ENCODE measurements at places on chromosomes 2 and 18.

GRCh38 chr2:206442833-206443734 lies at the start of gene ADAM23:
ADAM23 (plus strand) TSS chr2:206443532; CDS start chr2:206443867, 335 bp downstream.
- peak; percentile 8 for DNase-seq

DNA sequence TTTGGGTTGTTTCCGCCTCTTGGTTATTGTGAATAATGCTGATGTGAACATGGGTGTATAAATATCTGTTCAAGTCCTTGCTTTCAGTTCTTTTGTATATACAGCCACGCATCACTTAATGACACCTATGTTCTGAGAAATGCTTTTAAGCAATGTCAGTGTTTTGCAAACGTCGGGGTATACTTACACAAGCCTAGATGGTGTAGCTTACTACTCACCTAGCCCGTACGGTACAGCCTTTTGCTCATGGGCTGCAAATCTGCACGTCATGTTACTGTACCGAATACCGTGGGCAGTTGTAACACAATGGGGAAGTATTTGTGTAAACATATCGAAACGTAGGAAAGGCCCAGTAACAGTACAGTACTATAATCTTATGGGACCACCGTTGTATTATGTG lies 12.4 kb downstream of the RALB start:
- DNase-seq, result no peak

DNA sequence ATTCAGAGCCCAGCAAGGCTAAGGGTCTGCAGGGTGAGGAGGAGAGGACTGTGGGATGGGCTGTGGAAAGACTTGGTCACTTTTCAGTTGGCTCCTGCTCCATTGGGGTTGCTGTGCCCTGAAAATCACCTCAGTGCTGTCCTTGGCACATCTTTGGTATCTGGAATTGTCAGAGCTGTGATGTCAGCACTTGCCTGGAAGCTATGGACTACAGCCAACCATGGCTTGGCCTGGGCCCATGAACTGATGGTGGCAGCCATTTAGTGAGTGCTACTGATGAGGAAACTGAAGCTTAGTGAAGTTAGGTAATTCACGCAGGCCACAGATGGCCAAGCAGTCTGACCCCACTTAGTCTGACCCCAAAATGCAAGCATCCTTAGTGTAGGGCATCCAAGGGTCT lies 121.8 kb upstream of the SERPINE2 start:
- no peak for DNase-seq

GRCh38 chr2:65453916-65454315 lies 21.5 kb upstream of the SPRED2 start:
- DNase-seq, result no peak

GRCh38 chr18:55744206-55744605 lies 156.2 kb upstream of the TCF4 start:
- DNase-seq, result no peak

- no peak for DNase-seq
These were observed 271.7 kb downstream of the NDUFA10 start for GRCh38 chr2:239753401-239753837.

DNA sequence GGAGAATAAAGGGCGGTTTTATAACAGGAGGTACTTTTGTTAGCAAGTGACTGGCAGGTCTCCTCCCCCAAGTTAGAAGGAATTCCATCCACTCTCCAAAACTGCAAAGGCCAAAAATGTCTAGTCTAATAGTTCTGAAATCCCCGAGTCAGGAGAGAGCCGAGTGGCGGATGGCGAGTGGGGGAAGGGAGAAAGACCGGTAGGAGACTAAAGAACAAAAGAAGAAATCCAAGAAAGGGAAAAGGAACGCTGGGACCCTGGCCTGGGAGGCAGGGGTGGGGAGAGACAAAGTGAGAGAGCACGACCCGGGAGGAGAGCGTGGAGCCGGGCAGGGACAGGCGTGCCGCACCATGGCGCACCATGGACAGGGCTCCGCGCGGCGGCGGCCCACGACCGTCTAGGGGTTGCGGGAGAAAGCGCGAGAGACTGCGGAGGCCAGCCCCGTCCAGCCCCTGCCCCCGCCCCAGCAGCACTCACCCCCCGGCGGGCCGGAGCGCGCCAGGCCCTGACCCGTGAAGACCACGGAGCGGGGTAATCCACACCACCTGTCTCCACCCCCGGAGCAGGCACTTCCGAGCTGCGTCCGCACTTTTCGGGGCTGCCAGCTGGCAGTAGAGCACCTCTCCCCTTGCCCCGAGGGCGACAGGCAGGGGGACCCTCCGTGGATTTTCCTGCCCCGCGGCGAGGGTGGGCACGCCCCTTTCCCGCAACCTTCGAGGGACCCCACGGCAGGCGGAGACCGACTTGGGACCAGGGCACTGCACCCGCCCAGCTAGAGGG lies 1.6 kb downstream of the CDH2 start:
- no peak for DNase-seq

- no peak for DNase-seq
These were observed 80.2 kb downstream of the MREG start for GRCh38 chr2:215933151-215933550.

GRCh38 chr2:196653843-196654242 lies 14.3 kb downstream of the CCDC150 start:
- no peak for DNase-seq

GRCh38 chr2:144354953-144355352 lies 165.0 kb downstream of the ZEB2 start:
- DNase-seq, result no peak

GRCh38 chr2:71544919-71545571 lies 91.7 kb downstream of the DYSF start:
- DNase-seq, result no peak

- DNase-seq, result no peak
These were observed 97.2 kb downstream of the SP100 start for GRCh38 chr2:230512955-230513748.

DNA sequence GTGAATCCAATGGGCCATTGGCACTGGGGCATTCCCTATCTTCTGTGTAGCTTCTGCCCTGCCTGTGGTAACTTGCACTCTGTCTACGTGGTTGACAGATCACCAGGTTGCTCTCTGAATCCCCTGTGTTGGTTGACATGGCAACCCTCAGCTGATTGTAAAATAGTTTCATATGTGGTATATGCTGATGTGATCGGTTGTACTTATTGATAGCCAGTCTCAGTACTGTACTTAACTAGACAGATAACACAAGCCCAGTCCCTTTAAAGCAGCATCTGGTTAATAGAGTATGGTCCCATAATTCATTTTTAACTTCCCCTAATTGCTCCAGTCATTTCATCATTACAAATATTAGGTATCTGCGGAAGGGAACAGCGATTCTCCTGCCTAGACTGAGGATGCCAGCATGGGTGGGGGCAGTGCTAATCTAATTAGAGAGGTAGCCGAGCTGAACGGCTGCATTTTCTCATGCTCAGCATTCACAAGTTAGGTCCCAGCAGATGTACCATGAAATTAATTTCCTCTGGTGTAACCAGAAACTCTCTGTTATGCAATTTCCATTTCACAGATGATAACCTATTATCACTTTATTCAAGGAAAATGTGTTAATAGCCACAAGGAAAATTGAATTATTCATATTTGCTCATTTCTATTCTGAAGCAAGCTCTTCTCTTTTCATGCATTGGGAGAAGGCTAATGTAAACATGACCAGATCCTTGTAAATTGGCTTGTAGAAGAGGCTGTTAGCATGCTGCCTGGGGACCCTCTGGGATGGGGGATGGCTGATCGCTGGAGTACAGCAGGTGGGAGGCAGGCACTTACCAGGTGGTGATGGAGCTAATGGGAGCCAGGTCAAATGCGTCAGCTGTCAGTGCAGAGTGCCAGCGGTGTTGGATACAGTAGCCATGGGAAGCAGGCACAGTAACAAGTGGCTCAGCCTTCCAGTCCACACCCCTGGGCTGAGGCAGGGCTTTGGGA lies 608.3 kb downstream of the GALR1 start:
- no peak for DNase-seq

DNA sequence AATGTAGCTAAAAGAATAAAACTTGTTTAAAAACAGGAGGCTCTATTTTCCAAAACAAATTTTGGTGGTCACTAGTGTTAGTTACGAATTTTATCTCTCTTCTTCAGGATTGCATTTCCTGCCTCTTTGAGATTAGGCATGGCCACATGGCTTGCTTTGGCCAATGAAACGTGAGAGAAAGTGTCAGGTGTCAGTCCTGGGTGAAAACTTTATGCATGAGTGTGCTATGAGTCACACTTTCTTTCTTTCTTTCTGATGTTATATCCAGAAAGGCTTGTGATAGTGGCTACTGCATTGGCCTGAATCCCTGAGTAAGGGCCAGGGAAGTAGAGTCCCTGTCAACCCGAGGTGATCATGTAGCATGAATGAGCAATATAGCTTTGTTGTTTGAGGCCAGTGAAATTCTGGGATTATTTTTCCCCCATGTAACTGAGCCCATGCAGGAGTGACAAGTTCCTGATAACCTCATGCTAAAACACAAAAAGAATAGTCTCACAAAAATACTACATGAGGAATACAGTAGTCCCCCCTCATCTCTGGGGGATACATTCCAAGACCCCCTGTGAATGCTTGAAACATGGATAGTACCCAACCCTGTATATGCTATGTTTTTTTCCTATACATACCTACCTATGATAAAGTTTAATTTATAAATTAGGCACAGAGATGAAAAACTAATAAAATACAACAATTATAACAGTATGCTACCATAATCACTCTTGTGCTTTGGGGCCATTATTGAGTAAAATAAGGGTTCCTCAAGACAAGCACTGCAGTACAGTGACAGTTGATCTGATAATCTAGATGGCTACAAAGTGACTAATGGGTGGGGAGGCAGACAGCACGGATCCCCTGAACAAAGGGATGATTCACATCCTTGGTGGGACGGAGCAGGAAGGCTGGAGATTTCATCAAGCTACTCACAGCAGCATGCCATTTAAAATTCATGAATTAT lies 109.5 kb downstream of the CDC42EP3 start:
- peak; percentile 29 for DNase-seq

GRCh38 chr2:8487461-8487932 lies 194.4 kb upstream of the ID2 start:
- no peak for DNase-seq

GRCh38 chr2:119241205-119241532 lies 17.5 kb downstream of the STEAP3 start:
- no peak for DNase-seq

- no peak for DNase-seq
These were observed 4.4 kb downstream of the FBLN7 start for GRCh38 chr2:112142525-112143078.

GRCh38 chr2:98649992-98650375 lies 41.6 kb downstream of the UNC50 start:
- no peak for DNase-seq

- DNase-seq, result no peak
These were observed 158.0 kb downstream of the EN1 start for GRCh38 chr2:118689456-118689855.

GRCh38 chr2:176126929-176127773 lies 2.4 kb upstream of the HOXD8 start:
- peak; percentile 40 for DNase-seq

- DNase-seq, result no peak
These were observed 6.3 kb downstream of the RAB12 start for GRCh38 chr18:8615397-8616027.

GRCh38 chr2:101657787-101658186 lies 39.7 kb upstream of the MAP4K4 start:
- DNase-seq, result no peak

DNA sequence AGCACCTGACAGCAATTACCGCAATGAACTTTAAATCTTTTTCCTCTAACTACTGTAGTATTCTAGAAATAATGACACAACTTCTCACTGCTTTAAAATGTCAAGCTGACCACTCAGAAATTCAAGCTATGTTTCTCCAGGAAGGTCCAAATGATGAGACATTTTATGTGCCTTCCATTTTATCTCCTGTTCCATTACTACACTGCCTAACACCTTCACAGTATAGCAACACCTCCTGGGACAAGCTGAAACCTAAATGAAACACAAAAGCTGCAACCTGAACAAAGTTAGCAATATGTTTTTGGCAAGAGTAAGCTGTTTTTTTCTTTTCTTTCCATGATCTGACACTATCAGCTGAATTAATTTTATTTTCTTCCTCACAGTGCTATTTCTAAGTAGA lies 81.9 kb downstream of the IKZF2 start:
- DNase-seq, result no peak

GRCh38 chr18:52342456-52342855 lies 2.5 kb downstream of the DCC start:
- DNase-seq, result no peak

- no peak for DNase-seq
These were observed 32.8 kb downstream of the UGP2 start for GRCh38 chr2:63874204-63875130.

- DNase-seq, result no peak
These were observed 277.7 kb upstream of the ACVR2A start for GRCh38 chr2:147567136-147567535.

GRCh38 chr2:60226943-60227342 lies 326.5 kb downstream of the BCL11A start:
- no peak for DNase-seq

GRCh38 chr18:49966090-49966489 lies 152.8 kb upstream of the ACAA2 start:
- no peak for DNase-seq

DNA sequence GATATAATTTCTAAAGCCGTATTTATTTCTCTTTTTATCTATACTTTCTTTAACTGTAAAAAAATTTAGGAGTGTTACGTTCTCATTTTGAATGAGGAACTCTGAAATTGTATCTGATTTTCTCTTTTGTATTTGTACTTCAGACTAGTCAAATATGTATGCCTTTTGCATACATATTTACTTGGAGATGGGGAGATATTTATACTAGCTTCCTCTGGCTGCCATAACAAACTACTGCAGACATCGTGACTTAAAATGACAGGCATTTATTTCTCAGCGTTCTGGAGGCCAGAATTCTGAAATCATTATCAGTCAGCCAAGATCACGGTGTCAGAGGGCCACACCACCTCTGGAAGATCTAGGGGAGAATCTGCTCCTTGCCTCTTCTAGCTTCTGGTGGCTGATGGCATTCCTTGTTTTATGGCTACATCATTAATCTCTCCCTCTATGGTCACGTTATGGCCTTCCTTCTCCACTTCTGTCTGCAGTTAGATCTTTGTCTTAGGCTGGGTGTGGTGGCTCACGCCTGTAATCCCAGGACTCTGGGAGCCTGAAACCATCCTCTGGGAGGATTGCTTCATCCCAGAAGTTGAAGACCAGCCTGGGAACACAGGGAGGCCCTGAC lies 8.2 kb downstream of the LCLAT1 start:
- no peak for DNase-seq

- DNase-seq, result peak; percentile 37
These were observed at the start of gene RFX8 for GRCh38 chr2:101474731-101475384. RFX8 (minus strand) TSS chr2:101475112; CDS start chr2:101466848, 8,264 bp downstream.

- DNase-seq, result no peak
These were observed 41.2 kb downstream of the AGFG1 start for GRCh38 chr2:227513113-227513512.

- no peak for DNase-seq
These were observed 93.7 kb downstream of the DYNAP start for GRCh38 chr18:54684784-54685183.

- DNase-seq, result no peak
These were observed 187.6 kb downstream of the STK39 start for GRCh38 chr2:168059758-168060157.

GRCh38 chr2:155384555-155385123 lies 686.1 kb downstream of the KCNJ3 start:
- DNase-seq, result no peak

DNA sequence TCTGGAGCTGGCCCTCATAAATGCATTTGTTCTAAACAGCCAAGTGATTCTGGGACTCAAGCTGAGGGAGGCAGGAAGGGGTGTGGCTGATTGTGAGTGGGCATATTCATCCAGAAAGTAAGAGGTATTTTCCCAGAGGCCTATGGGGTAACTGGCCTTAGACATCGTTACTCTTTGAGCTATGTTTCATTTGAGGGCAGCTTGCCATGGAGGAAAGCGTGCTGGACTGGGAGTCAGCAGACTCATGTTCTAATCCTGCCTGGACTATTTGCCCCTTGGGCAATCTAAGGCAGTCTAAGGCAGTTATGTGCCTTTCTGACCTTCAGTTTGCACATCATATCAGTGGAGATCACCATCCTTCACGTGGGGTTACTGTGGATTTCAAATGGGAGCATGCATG lies 93.5 kb upstream of the SLC14A2 start:
- DNase-seq, result no peak

Data from stimulated activated CD8-positive, alpha-beta memory T cell treated with anti-CD3 and anti-CD28 coated beads, Interleukin-7, amount 100 ng/mL, for 4 hours (primary cell).